ENCODE measurements at places on chromosomes 7 and 10.

GRCh38 chr10:86289577-86289868, 77.1 kb downstream of the GRID1 start:
- no peak for DNase-seq

DNA sequence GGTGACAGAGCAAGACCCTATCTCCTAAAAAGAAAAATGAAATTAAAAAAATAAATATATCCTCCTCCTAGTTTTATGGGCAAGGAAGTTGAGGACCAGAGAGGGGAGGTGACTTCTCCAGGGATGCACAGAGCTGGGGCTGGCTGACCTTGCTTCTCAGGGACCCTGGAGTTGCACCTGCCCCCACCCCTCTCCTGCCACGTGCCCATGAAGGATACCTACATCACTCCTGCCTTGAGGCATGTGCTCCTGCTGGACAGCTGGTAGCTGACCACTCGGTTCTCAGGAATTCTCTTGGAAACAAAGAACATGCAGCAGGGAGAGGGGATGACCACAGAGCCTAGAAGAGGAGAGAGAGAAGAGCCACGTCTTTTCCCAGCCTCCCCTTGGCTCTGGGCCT, 522 bp downstream of the CCL24 start:
- no peak for DNase-seq

DNA sequence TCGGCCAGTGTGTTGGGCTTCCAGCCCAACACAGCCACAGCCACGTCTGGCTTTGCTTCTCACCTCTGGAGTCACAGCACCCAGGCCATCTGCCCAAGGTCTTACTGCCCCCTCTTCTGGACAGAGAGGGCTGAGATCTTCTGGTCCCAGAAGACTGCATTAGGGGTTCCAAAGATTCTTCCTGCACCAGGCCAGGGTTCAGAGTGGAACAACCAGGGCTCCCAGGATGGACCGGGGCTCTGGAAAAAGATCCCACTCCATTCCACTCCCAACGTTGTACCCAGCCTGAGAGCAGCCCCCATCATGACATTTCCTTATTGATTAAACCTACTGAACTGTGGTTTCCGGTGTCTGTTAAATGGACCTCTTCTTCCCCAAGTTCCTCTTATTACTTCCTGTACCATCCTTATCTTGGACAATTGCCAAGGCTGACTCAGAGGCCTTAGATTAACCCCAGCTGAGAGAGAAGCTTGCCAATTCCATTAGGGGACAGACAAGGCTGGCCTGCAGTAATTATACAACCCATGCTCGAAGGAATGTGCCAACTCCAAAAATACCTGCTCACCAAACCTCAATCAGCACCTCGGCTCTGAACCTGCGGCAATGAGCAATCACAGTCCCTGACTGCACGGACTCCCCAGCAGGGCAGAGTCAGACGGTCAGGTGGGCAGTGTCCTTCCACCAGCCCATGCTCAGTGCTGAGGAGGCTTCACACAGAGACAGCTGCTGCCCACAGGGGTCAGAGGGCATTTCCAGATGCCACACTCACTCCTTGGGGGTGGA, 47.9 kb upstream of the NPFFR1 start:
- DNase-seq, result no peak

DNA sequence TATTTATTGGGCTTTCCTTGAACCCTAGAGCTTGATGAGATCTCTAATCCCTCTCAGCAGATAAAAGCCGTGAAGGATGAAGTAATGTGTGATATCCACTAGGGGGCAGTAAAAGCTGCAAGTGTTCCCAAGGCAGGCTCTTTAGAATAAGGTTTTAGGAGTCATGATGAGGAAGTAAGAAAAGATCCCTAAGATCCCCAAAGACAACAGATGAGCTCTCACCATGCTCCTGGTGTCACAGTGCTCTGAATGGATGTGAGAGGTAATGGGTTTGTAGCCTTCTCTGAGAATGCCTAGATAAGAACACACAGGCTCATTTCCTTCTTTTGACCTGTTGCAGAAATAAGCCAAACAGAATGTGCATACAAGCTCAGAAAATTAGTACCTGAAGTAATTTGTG, 70.4 kb upstream of the ITPRID1 start:
- no peak for DNase-seq

GRCh38 chr10:124069341-124070264, 23.8 kb downstream of the CHST15 start:
- no peak for DNase-seq

GRCh38 chr7:25095516-25096345, 29.3 kb downstream of the CYCS start:
- DNase-seq, result no peak

DNA sequence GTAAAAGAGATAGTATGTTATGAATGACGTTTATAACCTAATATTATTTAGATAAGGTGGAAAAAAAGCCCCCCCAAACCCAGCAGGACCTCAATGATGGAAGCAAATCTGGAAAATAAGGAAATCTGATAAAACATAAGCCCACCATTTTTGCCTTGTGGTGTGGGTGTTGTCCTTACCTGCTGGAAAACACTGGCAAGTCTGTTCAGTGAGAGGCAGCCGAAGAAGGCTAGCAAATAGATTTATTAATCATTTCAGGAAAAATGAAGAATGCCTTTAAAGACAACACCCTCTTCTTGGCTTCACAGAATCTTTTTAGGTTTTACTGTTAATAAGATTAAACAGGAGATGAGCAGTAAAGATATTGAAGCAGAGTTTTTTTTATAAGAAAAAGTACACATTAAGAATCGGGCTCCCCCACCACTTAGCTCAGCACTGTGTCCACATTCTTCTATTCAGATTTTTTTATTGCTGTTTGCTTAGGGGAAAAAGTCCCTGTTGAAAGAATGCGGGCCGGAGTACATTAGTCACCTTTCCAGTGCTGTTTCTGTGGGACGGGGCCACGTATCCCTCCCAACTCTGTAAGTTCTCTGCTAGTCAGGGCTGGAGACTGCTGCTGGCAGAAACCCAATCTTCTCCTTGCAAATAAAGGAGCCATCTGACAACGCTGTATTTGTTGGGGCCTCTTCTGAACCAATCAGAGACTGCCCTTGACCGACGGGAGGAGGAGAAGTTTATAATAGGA, 104.1 kb downstream of the EVX1 start:
- DNase-seq, result no peak
